ENCODE measurements at places on chromosomes 6 and 20.

- peaks cover 17% of the 10 kb centered on the region for H3K36me3 ChIP-seq
- H3K27ac ChIP-seq: no peak overlapping the region
- H3K27me3 ChIP-seq: no peaks in the 10 kb centered on the region
- no peak for DNase-seq
Observed at GRCh38 chr6:133977983-133978895, 25.2 kb downstream of the TBPL1 start.

GRCh38 chr6:33250731-33251130 is 20.9 kb downstream of the VPS52 start:
- H3K27ac ChIP-seq: no peak overlapping the region
- peaks cover 28% of the 10 kb centered on the region for H3K4me1 ChIP-seq
- H3K4me3 ChIP-seq: no peak overlapping the region
- H3K27me3 ChIP-seq: no peaks in the 10 kb centered on the region
- DNase-seq: no peak
- peaks cover 14% of the 10 kb centered on the region for H3K36me3 ChIP-seq

DNA sequence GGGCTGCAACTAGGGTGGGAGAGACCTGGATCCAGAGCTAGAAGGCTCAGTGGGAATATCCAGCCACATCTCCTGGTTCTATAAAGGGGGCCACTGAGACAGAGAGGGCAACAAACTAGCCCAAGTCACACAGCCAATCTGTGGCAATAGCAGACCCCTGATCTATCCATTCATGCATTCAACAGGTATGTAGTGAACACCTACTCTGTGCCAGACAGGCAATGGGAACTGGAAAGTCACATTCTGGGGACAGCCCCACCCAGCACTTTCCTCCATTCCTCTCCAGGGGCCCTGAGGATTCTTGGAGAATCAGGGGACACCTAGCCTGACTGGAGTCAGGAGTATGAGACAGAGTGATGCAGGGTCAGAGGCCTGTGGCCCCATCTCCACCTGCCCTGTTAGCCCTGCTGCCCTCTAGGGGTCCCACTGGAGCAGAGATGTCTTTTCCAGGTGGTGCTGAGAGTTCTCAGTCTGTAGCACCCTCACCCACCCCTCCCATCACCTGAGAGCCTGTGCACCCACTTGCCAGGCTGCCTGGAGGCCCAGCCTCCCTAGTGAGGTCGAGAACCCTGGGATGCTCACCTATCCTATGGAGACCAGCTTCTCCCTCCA is 13.6 kb downstream of the BPIFA2 start:
- no peaks in the 10 kb centered on the region for H3K4me1 ChIP-seq
- no peak for DNase-seq
- H3K36me3 ChIP-seq: no peaks in the 10 kb centered on the region
- no peak overlapping the region for H3K27ac ChIP-seq
- no peak overlapping the region for H3K4me3 ChIP-seq
- H3K27me3 ChIP-seq: no peaks in the 10 kb centered on the region

DNA sequence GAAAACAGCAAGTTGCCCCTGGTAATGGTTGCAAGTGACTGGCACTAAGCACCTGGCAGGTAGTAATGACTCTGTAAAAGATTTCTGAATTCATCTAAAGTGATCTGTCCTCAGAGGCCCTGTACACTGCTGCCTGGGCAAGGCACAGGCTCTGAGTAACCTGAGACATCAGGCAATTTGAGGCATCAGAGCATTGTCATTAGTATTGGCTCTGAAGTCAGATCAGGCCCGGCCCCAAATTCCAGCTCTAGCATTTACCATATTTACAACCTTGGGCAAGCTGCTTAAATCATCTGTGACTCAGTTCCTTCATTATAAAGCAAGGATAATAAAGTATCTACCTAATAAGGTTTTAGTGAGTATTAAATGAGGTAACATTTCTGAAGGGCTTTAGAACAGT is 17.3 kb upstream of the TENT5A start:
- H3K4me3 ChIP-seq: no peak overlapping the region
- no peaks in the 10 kb centered on the region for H3K36me3 ChIP-seq
- DNase-seq: no peak
- H3K27me3 ChIP-seq: no peaks in the 10 kb centered on the region

GRCh38 chr6:168163096-168163731 is 84.2 kb upstream of the FRMD1 start:
- H3K27ac ChIP-seq: no peak overlapping the region
- no peak for DNase-seq
- no peaks in the 10 kb centered on the region for H3K27me3 ChIP-seq
- no peaks in the 10 kb centered on the region for H3K36me3 ChIP-seq
- H3K4me1 ChIP-seq: no peaks in the 10 kb centered on the region

- H3K4me1 ChIP-seq: no peaks in the 10 kb centered on the region
- H3K36me3 ChIP-seq: peaks cover 26% of the 10 kb centered on the region
- no peak overlapping the region for H3K4me3 ChIP-seq
- DNase-seq: no peak
Observed at GRCh38 chr6:144710207-144710606, 425.1 kb downstream of the UTRN start.

GRCh38 chr20:19977373-19977770 is 39.8 kb upstream of the NAA20 start:
- no peak overlapping the region for H3K4me3 ChIP-seq
- no peak overlapping the region for H3K27ac ChIP-seq
- DNase-seq: no peak
- no peaks in the 10 kb centered on the region for H3K36me3 ChIP-seq
- peaks cover 16% of the 10 kb centered on the region for H3K4me1 ChIP-seq

DNA sequence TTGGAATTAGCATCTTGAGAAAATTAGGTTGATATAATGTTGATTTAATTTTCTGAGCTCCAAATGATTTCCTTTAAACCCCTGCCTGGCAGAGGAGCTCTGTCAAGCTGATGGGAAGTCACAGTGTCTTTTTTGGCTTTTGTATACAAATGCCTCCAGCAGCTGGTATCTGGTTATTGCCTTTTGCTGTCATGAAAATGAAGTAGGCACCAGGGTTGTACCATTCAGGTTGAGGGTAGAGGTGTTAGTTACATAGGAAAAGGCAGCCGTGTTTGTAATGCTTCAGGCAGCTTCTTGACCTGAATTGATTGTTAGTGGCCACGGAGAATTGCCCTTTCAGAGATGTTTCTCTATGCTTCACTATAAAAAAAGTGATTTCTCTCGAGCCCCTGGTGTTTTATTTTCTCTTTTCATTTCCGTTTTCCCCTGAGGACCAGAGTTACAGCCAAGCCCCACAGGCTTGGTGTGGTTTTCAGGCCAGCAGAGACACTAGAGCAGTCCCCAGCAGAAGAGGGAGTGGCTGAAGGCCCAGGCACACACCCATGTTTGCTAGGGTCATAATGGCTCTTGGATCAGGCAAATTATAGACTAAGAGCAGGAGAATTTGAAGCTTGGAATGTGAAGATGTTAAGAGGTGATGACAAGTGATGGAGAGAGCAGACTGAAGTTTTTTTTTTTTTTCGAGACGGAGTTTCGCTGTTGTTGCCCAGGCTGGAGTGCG is 21.6 kb downstream of the CMTR1 start:
- H3K36me3 ChIP-seq: peaks cover 80% of the 10 kb centered on the region
- no peaks in the 10 kb centered on the region for H3K4me1 ChIP-seq
- H3K27ac ChIP-seq: no peak overlapping the region
- H3K27me3 ChIP-seq: no peaks in the 10 kb centered on the region

Measured in natural killer cell (primary cell).